ENCODE measurements at places on chromosomes 2 and 18.

GRCh38 chr2:60867848-60868247 lies 13.5 kb upstream of the REL start:
- DNase-seq, result no peak

DNA sequence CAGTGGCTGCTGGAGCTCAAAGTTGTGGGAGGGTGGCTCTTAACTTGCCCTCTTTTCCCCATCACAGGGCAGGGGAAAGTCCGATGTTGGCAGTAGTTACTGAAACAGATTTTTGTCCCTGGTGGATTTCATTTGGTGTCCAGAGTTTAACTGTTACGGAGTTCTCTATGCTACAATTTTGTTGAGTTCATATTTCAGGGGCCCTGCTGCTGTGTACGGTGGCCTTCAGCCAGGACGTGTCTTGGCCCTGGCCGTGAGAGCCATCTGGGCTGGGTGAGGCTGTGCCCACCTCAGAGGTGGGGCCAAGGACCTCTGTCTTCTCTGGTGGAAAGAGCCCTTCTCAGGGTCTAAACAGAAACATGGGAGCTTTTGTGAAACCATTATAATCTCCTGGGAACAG lies 67.4 kb downstream of the SH3YL1 start:
- DNase-seq, result no peak

- peak; percentile 53 for DNase-seq
Observed at GRCh38 chr2:40346535-40347354, 105.1 kb downstream of the SLC8A1 start.

DNA sequence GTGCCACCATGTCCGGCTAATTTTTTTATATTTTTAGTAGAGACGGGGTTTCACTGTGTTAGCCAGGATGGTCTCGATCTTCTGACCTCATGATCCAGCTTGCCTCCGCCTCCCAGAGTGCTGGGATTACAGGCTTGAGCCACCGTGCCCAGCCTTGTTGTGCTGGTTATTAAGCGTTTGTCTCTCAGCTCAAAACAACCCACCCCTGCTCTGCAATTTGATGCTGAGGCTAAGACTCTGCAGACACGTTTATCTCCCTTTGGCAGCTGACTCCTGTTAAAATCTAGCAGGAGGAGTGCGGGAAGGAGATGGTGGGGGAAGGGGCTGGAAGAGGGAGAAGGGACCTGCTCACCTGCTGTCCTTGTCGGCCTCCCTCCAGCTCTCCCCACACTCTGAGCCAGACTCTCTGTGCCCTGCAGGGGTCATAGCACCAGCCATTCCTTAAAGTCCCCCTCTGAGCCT lies 29.9 kb upstream of the IMPA2 start:
- no peak for DNase-seq

DNA sequence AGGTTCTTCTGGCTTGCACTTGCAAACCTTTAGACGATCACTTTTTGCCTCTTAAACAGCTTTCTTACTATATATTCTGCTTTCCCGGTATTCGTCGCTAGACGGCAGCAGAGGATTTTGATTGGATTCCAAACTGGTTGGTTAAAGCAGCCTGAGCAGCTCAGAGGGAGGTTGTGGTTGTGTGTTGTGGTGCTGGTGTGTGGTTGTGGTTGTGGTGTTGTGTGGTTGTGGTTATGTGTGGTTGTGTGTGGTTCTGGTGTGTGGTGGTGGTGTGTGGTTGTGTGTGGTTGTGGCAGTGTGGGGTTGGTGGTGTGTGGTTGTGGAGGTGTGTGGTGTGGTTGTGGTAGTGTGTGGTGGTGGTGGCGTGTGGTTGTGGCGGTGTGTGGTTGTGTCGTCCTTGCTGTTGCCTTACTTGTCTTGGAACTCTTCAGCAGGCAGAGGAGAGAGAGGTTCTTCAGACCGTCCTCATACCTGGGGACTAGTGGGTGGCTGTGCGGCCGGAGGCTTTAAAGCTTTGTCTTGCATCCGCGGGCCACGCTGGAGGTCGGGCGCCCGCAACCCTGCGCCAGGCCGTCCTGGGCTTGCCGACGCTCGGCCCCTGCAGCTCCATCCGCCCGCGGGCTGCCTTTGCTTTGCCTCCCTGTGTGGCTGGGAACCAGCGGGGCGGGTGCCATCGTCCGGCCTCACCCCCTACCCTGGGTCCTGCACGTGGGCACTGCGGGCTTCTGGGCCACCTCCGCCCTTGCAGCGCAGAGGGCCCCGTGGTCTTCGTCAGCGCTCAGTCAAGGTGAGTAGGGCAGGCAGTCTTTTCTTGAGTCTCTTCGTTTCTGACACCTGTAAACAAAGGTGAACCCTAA lies 190.8 kb downstream of the ARHGAP28 start:
- peak; percentile 73 for DNase-seq

DNA sequence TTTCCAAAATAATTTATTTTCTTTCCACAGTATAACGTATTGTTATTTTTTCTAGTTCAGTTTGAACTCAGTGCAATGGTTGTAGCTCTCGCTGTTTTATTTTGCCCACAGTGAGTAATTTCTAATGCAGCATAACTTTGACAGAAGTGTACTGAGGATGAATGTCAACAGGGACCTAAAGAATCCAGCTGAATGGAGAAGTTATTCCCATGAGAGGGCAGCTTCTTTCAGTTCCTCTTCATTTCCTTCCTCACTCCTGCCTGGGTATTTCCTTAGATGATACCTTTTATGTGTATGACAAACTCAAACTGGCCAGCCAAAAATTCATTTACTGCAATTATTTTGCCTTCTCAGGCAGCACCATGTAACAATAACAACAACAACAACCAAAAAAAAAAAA lies 1223.1 kb upstream of the ZEB2 start:
- DNase-seq, result no peak

GRCh38 chr2:207467716-207468347 lies 61.9 kb upstream of the CREB1 start:
- peak; percentile 85 for DNase-seq

GRCh38 chr2:42216694-42217093 lies 47.5 kb downstream of the EML4 start:
- peak; percentile 82 for DNase-seq

DNA sequence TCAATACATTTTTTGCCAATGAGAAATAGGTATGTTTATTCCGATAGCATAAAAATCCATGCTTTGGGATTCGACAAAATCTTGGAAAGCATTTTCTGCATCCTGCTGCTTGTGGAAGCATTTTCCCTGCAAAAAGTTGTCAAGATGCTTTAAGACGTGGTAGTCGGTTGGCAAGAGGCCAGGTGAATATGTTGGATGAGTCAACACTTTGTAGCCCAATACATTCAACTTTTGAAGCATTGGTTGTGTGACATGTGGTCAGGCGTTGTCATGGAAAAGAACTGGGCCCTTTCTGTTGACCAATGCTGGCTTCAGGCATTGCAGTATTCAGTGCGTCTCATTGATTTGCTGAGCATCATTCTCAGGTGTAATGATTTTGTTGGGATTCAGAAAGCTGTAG lies 764.5 kb downstream of the TRIB2 start:
- no peak for DNase-seq

GRCh38 chr18:21682371-21683051 lies 22.1 kb downstream of the ABHD3 start:
- peak; percentile 80 for DNase-seq
